ENCODE measurements at places on chromosomes 13 and 19. TPM values are rescaled to one million over a fixed set of nuclear protein-coding genes. Genes with fewer than 3 reads are reported as not detected.

The ZNF763 gene
- 3.1 TPM for total RNA-seq

The REXO1 gene
- 17.7 TPM for total RNA-seq

The MEDAG gene
- 5.9 TPM for total RNA-seq

The ZNF567 gene
- total RNA-seq, result 3.8 TPM

The FBXO27 gene
- total RNA-seq, result 20.9 TPM

The NFIX gene
- total RNA-seq, result 118 TPM

DNA sequence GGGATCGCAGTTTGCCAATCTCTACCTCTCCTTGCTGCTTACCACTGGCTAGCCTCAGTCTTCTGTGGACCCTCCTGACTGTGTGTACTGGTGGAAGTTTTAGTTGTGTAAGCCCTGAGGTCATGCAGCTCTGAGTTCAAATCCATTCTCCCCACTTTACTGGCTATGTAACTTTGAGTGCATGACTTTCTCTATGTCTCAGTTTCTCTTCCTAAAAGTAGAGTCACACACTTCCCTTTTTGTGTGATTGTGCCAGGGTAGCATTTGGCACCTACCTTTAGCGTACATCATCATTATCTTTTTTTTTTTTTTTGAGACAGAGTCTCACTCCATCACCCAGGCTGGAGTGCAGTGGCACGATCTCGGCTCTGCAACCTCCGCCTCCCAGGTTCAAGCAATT is 70.3 kb downstream of the MAP4K1 start:
- no peak for DNase-seq
- H3K27me3 ChIP-seq, result peaks cover 31% of the 10 kb centered on the region
- peaks cover 11% of the 10 kb centered on the region for H3K4me1 ChIP-seq
- no peak overlapping the region for H3K4me3 ChIP-seq

GRCh38 chr13:39776439-39776838 is 121.0 kb downstream of the COG6 start:
- no peak for DNase-seq
- H3K27ac ChIP-seq, result no peak overlapping the region
- H3K4me1 ChIP-seq, result peaks cover 11% of the 10 kb centered on the region
- no peaks in the 10 kb centered on the region for H3K36me3 ChIP-seq

- peaks cover 56% of the 10 kb centered on the region for H3K27me3 ChIP-seq
- H3K4me3 ChIP-seq, result no peak overlapping the region
- no peak for DNase-seq
- H3K4me1 ChIP-seq, result peaks cover 17% of the 10 kb centered on the region
- no peak overlapping the region for H3K27ac ChIP-seq
Observed at GRCh38 chr19:3725640-3726310, 17.6 kb downstream of the TJP3 start.
